SW 1271 (cell line): ENCODE measurements at places on chromosomes 2 and 18.
A peak's percentile ranks its signal among the peaks of the same experiment; 100 is the strongest.

- no peak for DNase-seq
Measured at GRCh38 chr2:198065322-198065721, 260.9 kb downstream of the PLCL1 start.

GRCh38 chr2:191359133-191359532, 113.9 kb downstream of the MYO1B start:
- DNase-seq = no peak

DNA sequence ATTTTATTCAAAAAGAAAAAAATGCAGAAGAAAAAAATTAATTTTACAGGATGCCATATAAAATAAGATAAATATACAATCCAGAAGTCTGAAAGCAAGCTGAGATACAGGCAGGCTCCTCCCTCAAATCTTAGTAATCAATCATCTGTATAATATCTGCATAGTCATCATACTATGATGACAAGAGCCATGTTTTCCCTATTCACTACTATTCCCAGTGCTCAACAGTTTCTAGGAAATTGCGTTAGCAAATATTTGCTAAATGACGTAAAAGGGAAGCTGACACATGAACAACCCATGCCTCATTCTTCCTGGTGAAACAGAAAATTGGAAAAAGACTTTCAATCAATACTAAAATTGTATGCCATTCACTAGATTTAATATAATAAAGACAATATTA, 793.2 kb downstream of the SUCLG1 start:
- peak; percentile 17 for DNase-seq

DNA sequence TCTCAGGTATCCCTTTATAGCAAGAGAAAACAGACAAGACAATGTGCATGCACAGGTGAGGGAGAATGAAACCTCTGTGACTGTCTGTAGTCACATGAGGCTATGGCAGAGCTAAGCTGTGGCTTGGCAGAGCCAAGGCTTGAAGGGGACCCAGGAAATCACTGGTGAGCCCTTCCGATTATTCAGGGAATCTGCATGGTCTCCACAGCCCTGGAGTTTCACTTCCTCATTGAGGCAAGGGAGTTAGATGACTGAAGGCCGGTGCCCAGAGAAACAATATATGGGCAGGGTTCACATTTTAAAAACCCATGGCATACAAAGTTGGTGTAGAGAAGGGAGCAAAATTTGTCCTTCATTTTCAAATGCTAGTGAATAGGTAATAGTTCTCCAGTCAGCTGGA, 144.4 kb upstream of the REV1 start:
- DNase-seq = no peak

DNA sequence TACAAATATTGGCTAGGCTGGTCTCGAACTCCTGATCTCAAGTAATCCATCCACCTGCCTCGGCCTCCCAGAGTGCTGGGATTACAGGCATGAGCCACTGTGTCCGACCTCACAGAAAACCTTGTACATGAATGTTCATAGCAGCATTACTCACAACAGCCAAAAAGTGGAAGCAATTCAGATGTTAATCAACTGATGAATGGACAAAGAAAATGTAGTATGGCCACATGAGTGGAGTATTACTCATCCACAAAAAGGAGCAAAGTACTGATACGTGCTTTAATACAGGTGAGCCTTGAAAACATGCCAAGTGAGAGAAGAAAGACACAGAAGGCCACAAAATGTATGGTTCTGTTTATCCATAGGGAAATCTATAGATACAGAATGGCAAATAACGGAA, 20.6 kb downstream of the CEP192 start:
- no peak for DNase-seq

DNA sequence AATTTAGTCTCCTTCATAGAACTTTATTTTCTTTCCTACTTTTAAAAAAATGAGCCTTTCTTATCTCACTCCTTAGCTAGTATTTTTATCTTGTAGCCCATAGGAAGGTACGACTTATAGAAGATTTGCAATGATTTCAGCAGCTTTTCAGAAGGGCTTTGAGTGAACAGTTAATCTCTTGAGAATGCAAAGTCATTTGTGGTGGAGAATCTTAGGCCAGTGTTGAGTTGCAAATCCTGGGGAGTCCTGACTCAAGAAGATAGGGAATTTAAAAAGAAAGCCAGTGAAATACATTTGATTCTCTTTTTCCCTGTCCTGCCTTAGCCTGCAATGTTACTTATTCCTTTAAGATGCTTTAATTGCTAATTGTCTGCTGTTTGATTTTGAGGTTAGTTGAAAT, 33.6 kb downstream of the LYPD6 start:
- DNase-seq = no peak

DNA sequence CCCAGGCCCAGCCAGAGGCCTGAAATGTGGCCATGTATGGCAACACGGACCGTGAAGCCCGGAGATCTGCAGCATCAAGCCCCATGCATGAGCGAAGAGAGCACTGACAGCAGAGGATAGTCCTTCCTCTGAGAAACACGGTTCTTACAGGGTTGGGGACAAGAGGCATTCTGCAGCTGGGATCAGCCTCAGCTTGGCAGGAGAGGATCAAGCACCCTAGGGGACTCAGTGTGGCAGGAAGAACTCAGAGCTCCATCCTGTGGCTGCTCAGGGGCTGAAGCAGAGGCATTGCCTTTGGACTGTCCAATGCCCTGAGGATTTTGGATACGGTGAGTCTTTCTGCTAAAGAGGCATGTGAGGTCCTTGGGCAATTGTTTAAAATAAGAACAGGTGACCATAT, 368.7 kb downstream of the ZNF516 start:
- DNase-seq = no peak

DNA sequence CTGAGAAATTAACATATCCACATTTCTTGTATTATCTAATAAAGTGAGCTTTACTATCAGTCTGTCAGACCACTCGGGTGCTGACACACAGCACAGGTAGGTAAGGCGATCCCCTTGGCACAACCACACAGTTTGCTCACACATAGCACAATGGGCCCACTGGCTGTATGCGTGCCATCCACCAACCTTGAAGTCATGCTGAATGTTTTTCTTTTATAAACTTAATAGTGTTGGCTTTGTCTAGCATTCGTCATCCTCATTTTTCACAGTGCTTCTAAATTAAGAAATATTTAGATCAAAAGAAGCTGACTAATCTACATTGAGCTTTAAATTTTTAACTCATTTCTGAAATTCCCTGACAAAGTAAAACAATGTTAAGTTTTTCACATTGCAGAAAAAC, 50.0 kb upstream of the PAPOLG start:
- DNase-seq = no peak

DNA sequence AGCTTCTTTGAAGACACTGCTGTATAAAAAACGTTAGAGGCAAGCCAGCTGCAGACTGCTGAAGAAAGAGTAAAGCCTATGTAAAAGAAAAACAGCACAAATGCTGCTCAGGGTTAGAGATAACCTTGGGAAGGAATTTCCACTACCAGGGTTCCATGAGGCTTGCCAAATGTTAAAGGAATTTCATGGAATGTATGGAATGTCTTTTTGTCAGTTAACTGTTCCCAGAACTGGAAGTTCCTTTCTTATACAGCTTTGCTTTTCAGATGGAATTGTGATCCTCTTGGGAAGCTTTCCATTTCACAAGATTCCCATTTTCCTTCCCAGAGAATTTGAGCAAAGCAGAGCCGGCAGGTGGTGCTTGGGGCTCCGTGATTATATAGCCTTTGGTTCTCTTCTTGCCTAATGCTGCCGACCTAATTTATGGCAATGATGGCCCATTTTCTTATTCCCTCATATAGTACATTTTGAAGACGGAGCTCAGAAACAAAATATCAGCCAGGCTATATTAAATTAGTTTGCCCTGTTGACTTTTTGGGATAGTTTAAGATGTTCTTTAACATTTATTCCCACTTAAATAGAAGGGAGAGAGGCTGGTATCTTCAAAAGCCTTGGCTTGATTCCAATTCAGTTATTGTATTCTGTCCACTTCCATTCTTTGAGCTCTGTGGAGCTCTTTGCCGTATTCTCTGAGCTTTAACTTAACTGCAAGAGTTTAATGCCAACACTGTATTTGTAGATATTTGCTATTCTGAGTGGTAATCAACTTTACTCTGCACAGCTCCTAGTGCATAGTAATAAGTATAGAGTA, 162.3 kb downstream of the PHLPP1 start:
- peak; percentile 66 for DNase-seq

DNA sequence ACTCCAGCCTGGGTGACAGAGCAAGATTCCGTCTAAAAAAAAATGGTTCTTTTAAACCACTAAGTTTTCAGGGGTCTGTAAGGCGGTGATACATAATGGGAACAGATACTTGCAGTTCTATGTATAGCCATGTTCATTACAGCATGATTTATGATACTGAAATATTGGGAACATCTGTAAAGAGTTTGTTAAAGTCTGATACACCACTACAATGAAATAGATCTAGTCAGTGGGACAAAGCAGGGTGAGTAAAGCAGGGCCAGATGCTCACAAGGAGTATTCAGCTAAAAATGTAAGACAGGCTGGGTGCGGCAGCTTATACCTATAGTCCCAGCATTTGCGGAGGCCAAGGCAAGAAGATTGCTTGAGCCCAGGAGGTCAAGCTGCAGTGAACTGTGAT, 6.2 kb upstream of the ING5 start:
- no peak for DNase-seq

- no peak for DNase-seq
Measured at GRCh38 chr2:239824866-239825704, 200.1 kb downstream of the NDUFA10 start.

- no peak for DNase-seq
Measured at GRCh38 chr18:69402533-69402989, 1.9 kb downstream of the DOK6 start.

DNA sequence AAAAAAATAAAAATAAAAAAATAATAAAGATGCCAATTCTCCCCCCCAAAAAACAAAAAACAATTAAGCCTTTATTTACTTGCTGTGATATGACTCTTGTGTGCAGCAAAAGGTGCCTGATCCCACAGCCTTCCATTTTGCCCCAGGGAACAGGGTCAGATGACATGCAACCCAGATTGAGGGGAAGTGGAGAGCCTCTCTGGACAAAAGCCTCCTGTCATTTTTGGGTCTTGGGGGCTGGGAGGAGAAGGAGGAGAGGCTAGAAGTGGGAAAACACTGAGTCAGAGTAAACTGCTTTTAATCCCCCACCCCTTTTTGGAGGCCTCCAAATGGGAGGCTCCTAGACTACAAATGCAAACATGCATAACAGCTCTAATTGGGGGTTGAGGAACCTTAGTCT, 46.6 kb upstream of the SCG2 start:
- no peak for DNase-seq

DNA sequence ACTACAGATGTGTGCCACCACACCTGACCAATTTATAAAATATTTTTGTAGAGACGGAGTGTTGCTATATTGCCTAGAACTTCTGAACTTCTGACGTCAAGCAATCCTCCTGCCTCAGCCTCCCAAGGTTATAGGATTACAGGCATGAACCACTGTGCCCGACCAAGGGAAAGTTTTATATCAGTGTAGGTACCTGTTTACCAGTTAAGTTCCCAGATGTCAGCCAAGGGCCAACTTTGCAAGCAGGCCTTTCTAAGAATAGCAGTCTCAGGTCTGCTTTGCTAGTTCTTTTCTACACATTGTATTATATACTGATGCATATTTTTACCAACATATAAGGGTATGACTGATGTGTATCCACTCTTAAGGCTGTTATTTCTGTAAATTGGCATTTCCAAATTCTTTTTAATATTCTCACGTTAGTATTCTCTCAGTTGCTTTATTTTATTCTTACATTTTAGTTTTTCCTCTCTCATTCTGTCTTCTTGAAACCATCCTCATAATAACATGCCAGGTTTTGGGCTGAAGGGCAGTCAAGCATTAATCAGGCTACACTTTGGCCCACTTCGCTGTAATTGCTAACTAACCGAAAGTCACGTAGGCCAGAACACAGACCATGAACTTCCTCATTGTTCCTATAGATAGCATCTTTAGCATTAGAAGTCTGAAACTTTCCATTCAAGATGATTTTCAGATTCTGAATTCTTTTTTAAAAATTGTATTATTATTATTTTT, 25.0 kb upstream of the CXXC1 start:
- DNase-seq = no peak

GRCh38 chr2:239305222-239305575, 95.6 kb downstream of the HDAC4 start:
- no peak for DNase-seq

- DNase-seq = no peak
Measured at GRCh38 chr18:11246495-11247300, 97.3 kb upstream of the PIEZO2 start.

DNA sequence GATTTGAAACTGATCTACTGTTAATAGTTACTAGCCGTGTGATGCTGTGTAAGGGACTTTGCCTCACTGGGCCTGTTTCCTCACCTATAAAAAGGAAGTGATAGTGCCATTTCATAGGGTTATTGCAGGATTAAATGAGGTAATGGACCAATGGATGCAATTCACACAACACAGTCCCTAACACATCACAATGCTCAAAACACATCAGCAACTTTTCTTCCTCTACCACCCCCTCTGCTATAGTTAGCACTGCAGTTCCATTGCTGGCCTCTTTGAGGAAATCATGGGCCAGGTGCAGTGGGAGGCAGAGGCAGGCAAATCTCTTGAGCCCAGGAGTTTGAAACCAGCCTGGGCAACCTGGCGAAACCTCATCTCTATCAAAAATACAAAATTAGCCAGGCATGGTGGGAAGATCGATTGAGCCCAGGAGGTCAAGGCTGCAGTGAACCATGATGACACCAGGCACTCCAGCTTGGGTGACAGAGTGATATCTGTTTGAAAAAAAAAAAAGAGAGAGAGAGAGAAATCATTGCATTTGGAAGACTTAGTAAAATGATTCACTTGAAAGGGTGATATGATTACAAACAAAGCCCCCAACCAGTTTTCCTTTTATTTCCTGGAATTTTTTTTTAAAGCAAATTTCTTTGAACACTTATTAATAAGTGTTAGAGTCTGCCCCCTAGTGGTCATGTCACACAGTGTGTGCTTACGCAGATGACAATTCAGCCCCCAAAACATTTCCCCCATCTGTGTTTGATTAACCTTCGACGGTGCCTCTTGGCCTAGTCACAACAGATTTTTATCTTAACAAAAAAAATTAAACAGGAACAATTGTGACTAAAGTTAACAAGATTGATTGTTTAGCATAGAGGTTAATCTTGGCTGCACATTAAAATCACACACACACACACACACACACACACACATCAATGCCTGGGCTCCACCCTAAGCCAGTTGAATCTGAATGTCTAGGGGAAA, 88.6 kb upstream of the BCL11A start:
- DNase-seq = no peak

DNA sequence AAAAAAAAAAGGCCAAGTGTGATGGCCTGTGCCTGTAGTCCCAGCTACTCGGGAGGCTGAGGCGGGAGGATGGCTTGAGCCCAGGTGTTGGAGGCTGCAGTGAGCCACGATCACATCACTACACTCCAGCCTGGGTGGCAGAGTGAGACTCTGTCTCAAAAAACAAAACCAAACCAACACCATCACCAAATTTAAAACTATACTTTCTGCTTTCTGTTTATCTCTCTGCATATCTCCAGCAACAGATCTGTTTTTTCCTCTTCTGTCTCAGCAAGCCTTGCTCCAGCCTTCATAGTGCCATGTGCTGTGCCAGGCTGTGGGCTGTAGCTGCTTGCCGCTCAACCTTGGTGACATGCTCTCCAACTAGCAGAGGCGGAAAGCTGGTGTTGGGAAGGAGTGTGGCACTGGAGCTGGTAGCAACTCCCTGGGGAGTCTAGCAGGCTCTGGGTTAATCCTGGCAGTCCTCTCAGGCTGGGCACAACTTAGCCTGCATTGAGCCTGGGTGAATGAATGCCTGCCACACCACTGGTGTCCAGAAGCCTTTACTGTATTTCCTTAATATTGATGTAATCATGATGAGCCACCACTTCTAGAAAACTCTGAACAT, 204.1 kb downstream of the LDLRAD4 start:
- no peak for DNase-seq
